ENCODE measurements at places on chromosomes 5 and 9.

DNA sequence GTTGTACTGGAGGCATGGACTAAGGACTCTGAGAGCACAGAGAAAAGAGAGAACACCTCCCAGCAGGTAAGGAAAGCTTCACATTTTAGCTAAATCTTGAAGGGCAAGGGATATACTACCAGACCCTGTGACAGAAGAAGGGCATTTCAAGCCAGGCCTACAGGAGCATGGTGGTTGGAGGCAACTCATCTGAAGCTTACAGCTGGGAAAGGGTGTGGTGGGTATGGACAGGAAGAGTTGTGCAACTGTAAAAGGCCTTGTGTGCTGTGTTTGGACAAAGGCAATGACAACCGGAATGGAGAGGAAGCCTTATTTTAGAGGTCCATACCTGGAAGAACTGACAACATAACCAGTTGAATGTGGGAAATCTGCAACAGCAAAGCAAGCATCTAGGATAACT, 31.2 kb downstream of the NIPSNAP3B start:
- no peak for DNase-seq

- no peak for DNase-seq
Observed at GRCh38 chr5:88886746-88887341, 3.9 kb upstream of the MEF2C start.

- no peak for DNase-seq
Observed at GRCh38 chr9:21317956-21318923, 13.1 kb upstream of the IFNA5 start.

- no peak for DNase-seq
Observed at GRCh38 chr9:84478996-84479395, 138.4 kb upstream of the SLC28A3 start.

DNA sequence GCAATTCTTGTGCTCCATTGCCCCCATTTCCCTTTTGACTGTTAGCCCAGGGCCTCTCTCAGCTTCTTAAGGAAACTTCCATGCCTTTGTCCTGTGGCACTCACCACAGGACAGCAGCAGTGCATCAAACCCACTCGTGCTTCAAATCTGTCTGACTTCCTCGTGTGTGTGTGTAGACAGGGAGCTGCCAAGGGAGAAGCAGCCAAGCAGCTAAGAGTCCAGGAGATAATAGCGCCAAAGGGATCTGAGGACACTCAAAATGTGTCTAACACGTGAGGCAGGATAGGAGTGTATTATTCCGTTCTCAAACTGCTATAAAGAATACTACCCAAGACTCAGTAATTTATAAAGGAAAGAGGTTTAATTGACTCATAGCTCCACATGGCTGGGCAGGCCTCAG, 44.8 kb downstream of the CDK7 start:
- DNase-seq, result no peak

DNA sequence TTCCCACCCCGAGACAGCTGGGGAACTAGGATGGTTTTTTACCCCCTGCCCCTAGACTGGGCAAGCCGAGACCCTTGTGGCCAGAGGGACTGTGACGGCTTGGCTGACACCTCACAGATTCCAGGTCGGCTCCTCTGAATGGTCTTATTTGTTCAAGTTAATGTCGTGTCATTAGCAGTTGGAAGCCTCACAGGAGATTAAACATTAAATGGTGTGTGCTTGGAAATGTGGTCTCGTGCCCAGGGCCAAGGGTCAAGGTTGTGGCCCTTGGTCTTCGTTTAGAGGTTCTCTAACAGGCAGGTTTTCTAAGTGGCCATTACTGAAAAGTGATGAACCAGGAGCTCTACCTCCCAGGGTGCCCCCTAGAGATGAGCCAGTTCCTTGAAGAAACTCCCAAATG, 61.2 kb upstream of the RXRA start:
- no peak for DNase-seq

- no peak for DNase-seq
Observed at GRCh38 chr5:71907608-71908145, 188.6 kb downstream of the CARTPT start.

DNA sequence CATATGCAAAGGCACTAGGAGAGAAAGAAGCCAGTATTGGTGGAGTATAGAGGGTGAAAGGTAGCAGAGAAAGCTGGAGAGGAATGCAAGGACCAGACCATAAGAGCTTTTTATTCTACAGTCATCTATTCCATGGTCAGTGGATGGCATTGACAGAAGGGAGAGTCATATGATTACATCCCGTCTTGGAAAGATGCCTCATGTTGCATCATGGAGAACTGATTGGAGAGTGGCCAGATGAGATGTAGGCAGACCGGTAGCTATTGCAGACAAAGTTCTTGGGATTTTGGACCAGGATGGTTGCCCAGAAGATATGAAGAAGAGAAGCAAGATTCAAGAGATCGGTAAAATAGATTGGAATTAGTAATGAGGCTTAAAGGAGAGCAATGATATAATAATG, 260.7 kb downstream of the CHSY3 start:
- DNase-seq, result no peak

GRCh38 chr5:3217771-3218495, 377.7 kb upstream of the IRX1 start:
- DNase-seq, result no peak

- DNase-seq, result no peak
Observed at GRCh38 chr9:124553738-124554137, 46.5 kb upstream of the NR5A1 start.

GRCh38 chr5:55226027-55226933, 835 bp downstream of the MCIDAS start:
- no peak for DNase-seq

DNA sequence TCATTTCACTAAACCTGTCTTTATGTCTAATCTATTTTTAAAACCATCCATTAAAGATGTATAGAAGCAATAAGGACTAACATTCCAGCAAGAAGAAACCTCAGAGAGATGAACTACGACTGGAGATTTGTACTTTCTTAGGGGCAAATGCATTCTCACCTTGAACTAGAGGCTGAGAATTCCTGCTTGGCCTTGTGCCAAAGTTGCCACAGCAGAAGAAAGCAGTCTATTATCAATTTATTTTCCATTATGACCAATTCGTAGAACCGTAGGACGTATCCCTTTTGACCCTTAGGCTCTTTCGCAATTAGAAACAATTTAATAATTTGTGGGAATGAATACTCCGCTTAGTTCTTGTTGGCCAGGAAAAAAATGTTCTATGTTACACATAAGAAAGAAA, 1647.4 kb upstream of the CDH9 start:
- DNase-seq, result no peak

GRCh38 chr5:50435168-50435567, 5.9 kb downstream of the EMB start:
- DNase-seq, result no peak

DNA sequence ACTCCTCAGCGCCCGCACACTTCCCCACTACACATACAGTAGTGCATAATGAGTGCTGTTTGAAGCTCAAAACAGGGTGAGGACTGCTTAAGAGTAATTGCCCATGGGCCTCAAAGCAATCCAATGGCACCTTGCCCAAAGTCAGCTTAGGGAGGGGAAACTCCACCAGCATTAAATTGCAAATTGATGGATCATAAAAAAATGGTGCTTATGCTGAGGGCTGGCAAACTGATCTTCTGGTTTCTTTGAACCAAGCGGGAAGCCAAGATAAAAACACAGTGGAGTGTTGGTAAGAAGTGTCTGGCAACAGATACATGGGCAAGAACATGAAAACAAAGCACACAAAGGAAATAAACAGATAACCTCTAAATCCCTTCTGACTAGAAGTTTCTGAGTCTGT, 28.0 kb downstream of the TLE1 start:
- DNase-seq, result no peak

- no peak for DNase-seq
Observed at GRCh38 chr5:1655496-1656270, 131.9 kb upstream of the LPCAT1 start.

DNA sequence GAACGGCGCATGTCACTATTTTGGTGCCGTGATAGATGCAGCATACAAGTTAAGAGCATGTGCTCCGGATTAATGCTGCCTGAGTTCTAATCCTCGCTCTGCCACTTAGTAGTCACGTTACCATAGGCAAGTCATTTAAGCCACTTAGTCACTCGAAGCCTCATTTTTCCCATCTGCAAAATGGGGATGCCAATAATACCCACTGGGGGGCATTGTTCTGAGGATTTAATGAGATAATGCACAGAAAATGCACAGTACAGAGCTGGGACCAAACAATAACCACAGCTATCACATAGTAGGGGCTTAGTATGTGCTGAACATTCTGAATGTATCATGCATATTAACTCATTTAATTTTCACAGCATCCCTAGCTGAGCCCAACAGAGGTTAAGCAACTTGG, 9.1 kb downstream of the NIPAL4 start:
- DNase-seq, result no peak

DNA sequence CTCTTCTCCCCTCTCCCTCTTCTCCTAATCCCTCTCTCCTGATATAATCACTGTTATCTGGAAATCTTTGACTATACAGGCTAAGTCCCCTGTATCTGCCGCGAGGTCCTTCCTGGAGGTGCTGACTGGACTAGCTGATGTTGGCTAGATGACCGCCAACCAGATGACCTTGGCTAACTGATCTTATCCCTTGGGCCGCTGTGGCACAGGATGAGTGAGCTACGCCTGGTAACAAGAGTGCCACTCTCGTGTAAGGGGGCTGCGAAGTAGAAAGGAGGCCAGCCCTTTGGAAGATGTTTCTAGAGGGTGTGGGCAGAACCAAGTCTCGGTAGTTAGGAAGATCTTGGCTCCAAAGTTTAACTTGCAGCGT, 345 bp upstream of the PRRC1 start:
- DNase-seq, result no peak

DNA sequence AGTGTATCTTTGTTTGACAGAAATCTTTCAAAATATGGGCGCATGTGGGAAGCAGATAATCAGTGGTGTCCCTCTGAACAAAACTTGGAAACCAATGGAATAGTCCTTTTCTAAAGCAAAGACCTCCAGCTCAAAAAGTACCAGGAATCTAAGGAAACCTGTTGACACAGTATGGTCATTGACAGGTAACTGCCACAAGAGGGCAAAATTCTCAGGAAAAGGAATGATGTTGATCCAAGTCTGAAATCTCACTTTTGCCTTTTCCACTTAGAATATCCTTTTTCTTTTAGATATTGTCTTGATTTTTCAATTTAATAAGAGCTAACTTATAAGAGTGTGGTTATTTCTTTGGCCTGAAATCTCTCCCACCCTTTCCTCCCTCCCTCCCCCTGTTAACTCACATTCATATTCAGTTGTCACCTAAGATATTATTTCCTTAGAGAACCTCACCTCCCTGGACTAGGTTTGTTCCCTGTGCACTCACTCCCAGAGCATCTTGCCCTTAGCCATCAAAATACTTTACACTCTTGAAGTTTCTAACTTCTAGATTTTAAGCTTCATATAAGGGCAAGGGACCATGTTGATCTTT, 59.0 kb upstream of the BARX1 start:
- DNase-seq, result no peak

GRCh38 chr9:21340735-21341134, 5.5 kb upstream of the KLHL9 start:
- DNase-seq, result no peak

DNA sequence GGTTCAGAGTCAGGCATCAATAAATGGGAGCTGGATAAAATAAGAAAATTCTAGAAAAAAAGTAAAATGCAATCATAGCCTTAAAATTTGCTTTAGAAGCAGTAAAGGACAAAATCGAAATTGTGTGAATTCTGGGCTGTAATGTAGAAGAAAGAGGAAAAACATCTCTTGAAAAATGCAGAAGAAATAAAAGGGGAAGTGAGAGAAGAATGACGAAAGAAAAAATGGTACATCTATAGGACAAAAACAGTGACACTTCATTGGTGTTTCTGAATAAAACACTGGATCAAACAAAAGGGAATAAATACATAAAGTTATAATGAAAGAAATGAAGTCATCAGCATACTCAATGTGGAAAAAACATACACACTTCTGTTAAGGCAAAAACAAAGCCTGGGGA, 642.3 kb downstream of the ACTL7B start:
- no peak for DNase-seq

DNA sequence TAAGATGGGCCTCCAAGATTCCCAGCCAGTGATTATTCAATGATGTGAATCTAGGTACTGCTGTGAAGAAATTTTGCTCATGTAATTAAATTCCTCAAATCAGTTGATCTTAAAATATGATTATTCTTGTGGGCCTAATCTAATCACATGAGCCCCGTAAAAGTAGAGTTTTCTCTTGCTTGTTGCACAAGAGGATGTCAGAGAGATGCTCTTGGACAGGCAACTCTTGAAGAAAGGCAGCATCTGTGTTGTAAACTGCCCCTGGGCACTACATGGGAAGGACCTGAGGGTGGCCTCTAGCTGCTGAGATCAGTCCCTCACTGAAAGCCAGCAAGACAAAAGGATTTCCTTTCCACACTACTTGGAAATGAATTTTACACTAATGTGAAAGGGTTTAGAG, 132.9 kb downstream of the TRPM3 start:
- DNase-seq, result no peak

DNA sequence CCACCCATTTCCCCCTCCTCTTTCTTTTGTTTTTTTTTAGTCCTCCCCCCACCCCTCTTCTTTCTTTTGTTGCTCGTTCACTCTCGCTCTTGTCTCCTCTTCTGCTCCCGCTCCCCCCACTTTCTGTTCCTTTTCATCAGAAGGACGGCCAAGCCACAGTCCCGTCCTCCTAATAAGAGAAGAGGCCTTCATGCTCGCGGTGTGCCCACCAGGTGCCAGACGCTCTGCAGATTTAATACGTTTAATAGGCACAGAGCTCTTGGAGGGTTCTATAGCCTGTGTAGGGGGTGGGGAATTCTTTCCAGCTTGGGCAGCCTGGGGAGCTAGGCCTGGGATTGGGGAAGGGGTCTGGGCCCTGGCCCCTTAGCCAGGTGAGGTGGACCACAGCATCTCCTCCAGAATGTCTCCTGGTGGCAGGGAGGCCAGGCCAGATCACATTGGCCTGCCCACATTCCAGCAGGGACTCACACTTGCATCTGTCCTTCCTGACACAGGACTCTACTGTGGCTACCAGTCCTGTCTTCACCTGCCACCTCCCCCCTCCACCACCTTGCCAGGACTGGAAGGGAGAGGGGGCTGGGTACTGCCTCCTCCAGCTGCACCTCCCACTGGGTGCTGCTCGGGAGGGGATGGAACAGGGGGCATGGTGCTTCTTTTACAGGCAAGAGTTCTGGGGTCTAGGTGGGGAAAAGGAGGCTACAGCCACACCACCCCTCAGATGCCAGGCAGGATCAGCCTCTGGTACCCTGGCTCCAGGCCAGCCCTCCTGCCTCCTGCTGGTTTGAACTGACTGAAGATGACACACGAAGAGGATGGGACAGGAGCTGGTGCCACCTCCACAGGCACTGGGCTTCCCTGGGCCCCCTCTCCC, 6.1 kb upstream of the BARX1 start:
- no peak for DNase-seq

GRCh38 chr5:170008376-170008775, 28.1 kb upstream of the INSYN2B start:
- no peak for DNase-seq

- DNase-seq, result no peak
Observed at GRCh38 chr9:21060919-21061561, 16.7 kb downstream of the IFNB1 start.
